Activated naive CD4-positive, alpha-beta T cell treated with anti-CD3 and anti-CD28 coated beads, Interleukin-2, amount 10 ng/mL, durations not matched to agents 7 days and 5 days (primary cell): ENCODE measurements at places on chromosomes 7 and 10.

DNA sequence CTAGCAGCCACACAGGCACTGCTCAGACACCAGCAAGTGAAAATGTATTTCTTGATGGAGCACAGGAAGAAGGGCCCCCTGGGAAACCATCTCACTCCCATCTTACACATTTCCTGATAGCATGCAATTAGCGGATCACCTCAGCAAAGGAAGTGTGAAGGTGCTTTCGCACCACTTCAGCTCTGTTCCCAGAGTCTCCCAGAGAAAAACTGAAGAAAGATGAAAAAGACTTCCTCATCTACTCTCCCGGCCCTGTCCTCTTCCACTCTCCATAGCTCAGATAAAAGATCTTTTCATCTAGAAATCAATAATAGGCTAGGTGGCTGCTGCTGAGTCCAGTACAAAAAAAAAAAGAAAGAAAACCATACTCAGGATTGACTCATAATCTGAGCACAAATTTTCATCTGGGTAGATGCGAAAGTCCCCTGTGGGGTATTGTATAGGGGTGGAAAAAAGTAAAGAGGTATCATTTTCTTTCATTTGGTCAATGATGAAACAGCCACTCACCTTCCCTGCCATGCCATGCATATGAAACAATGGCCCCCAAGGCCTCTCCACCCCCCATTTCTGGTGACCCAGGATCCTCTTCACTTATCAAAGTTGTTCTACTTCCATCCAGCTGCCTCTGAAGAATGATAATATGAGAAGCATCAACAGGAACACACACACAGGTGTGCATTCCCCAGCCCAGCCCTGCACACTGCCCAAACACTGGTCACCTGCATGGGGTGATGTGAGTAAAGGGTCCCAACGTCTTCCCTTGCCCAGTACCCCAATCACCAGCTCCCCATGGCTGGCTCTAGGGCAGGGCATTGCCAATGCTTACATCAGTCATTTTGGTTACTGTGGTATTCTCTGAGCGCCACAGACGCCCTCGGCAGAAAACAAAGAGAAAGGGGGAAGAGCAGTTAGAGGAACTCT is 48.8 kb upstream of the DGKI start:
- no peak for DNase-seq

DNA sequence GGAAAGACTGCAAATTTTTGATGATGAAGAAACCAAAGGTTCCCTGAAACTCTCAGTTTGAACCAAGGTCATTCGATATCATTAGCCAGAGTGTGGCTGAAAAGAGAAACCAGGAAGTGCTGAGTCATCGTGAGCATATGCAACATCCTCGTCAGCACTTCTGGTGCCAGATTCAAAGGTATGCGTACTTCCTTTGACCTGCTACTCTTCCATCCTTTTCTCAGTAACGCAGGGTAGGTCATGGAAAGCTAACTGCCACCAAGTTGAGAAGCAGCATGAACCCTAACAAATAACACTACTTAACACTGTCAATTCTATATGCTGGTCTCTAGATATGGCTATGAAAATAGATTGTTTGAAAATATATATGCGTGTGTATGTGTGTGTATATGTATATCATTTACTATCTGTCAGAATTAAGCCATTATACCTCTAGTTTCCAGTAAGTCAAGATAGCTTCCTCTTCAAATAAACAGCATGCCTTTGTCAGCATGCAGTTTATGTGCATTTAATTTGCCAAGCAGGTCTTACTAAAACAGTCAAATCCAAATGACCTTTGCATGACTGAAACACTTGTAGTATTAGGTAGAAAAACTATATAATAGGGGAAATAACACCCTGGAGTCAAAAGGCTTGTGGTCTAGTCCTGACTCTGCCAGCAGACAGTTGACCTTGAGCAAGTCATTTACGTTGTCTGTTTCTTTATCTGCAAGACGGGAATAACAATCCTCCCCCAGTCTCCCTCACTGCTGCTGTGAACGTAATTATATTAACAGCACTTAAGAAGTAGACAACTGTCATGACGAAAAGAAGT is 26.4 kb downstream of the CDK6 start:
- DNase-seq = peak; percentile 70

DNA sequence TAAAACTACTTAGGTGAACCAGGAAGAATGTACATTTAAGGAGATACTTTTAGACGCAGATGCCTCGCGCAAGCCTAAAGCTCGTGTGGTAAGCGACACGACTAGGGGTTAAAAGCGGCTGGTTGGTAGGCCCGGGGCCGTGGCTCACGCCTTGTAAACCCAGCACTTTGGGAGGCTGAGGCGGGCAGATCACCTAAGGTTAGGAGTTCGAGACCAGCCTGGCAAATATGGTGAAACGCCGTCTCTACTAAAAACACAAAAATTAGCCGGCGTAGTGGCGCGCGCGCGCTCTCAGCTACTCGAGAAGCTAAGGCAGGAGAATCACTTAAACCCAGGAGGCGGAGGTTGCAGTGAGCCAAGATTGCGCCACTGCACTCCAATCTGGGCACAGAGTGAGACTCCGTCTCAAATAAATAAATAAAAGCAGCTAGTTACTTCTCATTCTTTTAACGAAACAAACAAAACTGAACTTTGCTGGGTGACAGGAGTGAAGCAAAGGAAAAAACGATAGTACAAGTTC is 879 bp downstream of the NUDT5 start:
- DNase-seq = peak; percentile 56

- no peak for DNase-seq
Measured at GRCh38 chr7:143929224-143929920, 5.7 kb upstream of the OR2F2 start.

GRCh38 chr7:116231949-116232348 is 21.6 kb downstream of the TES start:
- no peak for DNase-seq

GRCh38 chr7:18780938-18781337 is 285.4 kb downstream of the HDAC9 start:
- no peak for DNase-seq
